ENCODE measurements at places on chromosomes 11 and 22.
A peak's percentile ranks its signal among the peaks of the same experiment; 100 is the strongest.

- DNase-seq = no peak
Measured at GRCh38 chr22:23883658-23884057, 10.5 kb upstream of the MIF start.

GRCh38 chr11:115361025-115361424 is 143.2 kb downstream of the CADM1 start:
- no peak for DNase-seq

DNA sequence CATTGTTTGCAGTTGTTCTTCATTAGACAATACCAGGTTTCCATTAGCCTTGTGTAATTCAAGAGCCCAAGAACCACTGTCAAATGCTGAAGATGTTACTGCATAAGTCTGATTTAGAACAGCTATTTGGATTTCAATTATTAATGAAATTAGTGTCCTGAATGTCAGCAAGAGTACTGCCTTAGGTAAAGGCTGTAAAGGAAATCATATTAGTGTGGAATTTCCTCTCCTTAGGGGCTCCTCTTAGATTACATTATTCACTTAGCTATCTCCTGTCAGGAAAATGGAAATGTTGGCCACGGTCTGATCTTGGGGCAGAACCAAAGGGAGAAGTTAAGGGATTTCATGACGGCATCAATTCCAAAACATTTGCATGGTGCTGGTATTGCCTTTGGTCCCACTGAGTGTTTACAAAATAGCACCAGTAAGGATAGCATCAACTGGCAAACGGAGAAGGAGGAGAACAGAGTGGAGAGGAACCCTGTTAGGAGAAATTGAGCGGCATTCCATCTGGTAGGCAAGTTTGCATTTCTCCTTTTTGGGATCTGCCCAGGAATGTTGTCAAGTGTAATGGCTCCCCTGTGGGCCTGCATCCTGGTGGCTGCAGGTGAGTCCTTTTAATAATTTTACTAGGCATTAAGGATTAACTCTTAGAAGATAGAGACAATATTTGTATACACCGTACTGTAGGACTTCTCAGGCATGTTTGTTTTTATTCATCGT is at the start of gene HTR3B:
Gene HTR3B, plus strand, starts transcription at position 418 of the 723 bp plus-strand sequence. Its CDS starts 138 bp downstream, at position 556.
- DNase-seq = no peak

GRCh38 chr11:66741153-66741552 is 12.1 kb upstream of the SPTBN2 start:
- DNase-seq = no peak

DNA sequence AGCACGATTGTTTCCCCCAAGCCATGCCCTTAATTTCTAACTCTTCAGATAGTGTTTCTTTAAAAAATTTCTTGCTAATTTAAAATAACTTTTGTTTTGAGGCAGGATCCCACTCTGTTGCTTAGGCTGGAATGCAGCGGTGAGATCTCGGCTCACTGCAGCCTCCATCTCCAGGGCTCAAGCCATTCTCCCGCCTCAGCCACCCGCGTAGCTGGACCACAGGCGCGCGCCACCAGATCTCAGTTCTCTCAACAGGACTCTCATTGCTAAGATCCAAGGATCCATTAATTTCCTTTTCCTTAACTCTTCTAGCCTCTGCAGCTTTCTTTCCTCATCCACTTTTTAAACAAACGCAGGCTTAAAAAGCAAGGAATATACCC is 327 bp upstream of the MED17 start:
- no peak for DNase-seq

DNA sequence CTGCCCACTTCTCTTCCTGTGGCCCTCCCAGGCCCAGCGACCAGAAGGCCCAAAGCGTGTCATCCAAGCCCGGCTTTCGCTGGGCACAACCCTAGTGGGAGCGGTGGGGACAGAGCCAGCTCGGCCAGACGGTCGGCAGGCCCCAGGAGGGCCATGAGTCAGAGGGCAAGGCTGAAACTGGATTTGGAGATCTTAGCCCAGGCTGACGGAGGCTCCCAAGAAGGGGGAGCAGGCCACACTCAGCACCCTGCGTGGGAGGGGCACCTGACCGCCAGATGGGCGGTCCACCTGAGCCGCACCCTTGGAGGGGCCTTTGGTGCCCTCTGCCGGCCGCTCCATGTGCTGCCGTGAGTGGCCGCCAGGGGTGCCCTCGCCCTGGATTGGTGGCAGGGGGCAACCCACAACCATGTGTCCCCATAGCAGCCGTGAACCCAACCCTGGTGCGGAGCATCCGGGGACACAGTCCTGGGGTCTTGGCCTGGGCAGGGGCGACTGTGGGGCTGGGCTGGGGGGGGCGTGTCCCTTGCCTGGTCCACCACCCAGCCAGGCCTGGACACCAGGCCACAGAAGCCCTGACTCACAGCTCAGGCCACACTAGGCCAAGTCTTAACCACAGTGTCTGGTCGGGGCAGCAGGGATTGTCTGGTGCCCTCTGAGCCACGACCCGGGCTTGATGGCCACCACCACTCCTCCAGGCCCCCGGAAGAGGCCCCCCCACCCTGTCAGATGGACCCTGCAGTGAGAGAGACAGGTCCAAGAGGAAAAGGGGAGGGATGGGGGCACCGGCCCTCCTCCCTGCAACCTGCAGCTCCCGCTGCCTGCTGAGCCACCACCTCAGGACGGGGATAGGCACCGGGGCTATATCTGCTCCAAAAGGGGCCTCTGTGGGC is 19.2 kb upstream of the TALDO1 start:
- peak; percentile 71 for DNase-seq

DNA sequence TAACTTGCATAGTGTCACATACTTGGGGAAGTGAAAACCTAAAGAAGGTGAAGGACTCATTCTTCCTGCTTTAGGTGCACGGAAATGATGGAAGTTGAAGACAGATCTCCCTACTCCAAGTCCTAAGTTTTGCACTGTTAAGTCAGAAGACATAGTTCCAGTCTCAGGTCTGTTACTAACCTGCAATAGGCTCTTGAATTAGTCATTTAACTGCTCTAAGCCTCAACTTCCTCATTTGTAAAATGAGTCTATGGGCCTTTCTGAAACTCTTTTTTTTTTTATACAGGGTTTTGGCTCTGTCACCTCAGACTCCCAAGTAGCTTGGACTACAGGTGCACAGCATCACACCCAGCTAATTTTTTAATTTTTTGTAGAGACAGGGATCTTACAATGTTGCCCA is 30.8 kb upstream of the POU2AF1 start:
- no peak for DNase-seq

DNA sequence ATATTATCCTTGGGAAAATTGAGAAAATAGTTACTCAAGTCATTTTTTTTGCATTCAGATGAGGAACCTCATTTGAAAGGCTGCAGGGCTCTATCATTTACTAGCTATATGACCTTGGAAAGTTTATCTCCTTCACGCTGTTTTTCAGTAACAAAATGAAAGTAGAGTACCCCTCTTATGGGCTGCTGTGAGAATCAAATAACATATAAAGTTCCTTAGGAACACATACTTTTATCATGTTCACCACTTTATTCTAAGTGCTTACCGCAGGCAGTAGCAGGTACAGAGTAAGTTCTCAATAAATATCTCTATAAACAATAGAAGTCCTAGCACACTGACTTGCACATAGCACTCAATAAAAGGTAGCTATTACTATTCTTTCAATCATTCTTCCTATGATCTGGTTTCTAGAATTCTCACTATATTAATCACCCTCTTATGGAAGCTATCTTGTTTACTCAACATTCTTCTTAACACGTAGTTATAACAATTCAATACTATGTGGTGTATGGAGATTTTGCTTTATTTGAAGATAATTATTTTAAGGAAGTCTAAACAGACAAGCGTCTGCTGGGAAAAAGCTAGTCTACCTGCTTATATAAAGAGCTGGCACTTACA is 1.9 kb downstream of the C11orf71 start:
- no peak for DNase-seq

- peak; percentile 11 for DNase-seq
Measured at GRCh38 chr22:35023692-35024363, 42.1 kb upstream of the ISX start.

DNA sequence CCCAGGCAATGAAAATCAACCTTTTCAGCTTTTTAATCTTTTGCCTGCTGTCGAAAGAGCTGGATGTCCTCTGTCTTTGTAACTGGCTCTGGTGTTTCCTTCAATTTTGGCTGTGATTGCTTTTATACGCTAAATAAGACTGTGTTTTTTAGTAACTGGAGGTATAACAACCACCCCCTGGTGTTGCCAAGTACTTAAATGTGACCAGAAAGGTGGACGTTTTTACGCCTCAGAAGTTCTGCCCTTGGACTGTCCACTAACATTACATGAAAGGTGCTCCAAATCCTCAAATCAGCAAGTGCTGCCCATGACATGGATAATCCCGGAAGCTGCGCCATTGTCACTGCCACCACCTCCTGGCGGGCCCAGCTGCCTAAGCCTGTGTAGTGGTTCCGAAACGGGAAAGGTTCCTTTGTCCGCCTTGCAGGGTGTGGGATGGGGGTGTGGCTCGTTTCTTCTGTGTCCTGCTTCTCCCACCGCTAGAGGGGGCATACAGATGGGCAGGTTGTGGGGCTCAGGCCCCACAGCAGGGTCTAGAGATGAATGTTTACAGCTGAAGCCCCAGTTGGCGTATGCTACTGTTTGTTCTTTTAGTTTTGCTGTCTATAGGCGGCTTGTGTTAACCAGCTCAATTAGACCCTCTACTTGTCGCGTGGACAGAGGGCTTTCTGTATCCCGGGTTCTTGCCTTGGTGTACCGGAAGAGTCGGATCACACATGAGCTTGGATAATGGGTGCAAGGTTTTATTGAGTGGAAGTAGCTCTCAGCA is 82.2 kb upstream of the SEPTIN5 start:
- no peak for DNase-seq

DNA sequence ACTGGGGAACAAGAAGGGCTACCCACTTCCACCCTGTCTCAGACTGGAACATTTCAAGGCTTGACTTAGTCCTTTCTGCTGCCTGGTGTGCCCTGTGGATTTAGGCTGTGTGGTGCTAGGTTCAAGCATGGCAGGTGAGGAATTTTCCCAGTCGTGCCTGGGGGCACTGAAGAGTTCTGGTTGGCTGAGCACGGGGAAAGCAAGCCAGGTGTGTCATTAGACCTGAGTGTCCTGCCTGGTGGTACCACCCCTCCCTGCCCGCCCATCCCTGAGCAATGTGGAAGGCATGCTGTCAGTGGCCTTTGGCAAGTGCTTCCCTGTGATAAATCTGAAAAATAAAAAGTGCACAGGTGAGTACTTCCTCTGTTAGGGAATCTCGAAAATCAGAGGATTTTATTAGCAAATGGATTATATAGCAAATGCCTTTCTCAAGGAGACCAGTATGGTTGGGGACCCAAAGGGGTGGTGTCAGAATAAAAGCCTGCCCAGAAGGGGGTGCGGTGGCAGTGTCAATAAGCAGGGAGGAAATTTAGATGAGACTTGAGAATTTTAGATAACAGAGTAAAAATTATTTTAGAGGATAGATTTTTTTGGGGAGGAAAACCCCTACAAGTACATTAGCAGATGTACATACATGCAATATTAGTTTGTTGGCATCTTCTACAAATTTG is 22.8 kb downstream of the TEAD1 start:
- DNase-seq = no peak

- no peak for DNase-seq
Measured at GRCh38 chr22:23250056-23250784, 69.9 kb downstream of the BCR start.

GRCh38 chr22:45903355-45904135 is 73.4 kb downstream of the WNT7B start:
- DNase-seq = no peak

- DNase-seq = no peak
Measured at GRCh38 chr11:73425108-73425507, 48.9 kb downstream of the RELT start.

DNA sequence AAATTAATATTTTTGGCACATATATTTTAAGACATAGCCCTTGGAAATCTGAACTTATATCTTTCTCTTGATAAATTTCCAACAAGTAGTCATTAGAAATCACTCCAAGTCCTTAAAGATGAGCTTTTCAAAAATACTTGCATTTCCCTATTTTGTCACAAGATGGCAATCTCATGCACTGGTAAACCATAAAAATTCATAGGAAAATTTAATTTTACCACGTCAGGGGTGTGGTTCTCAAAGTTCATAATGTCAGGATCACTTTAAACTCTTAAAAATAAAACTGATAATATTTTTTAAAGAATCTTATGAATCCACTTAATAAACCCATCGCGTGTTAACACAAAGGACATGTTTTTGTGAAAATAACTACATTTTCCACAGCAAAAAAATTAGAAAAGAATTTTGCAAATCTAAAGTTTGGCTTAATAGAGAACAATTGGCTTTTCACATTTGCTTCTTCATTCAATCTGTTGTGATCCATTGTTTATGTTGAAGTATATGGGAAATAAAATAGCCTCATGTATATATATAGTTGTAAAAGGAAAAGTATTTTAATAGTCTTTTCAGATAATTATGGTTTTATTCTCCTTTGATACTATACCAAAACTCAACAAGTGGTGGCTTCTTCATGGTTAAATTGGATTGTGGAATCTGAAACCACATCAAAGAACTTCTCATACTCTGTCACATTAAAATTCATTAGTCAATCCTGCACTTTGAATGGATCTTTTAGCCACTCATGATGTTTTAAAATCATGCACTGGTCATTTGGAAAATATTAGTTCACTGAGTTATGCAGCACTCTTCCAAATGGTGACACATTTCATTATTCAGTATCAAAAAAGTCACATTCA is 169.1 kb downstream of the CADM1 start:
- no peak for DNase-seq

GRCh38 chr22:50683994-50684371 is 11.4 kb downstream of the SHANK3 start:
- no peak for DNase-seq

GRCh38 chr11:11171854-11172253 is 181.2 kb downstream of the CSNK2A3 start:
- DNase-seq = peak; percentile 28

- no peak for DNase-seq
Measured at GRCh38 chr11:118645066-118645715, 34.3 kb downstream of the TREH start.

- no peak for DNase-seq
Measured at GRCh38 chr11:650482-650881, 13.4 kb downstream of the DRD4 start.

DNA sequence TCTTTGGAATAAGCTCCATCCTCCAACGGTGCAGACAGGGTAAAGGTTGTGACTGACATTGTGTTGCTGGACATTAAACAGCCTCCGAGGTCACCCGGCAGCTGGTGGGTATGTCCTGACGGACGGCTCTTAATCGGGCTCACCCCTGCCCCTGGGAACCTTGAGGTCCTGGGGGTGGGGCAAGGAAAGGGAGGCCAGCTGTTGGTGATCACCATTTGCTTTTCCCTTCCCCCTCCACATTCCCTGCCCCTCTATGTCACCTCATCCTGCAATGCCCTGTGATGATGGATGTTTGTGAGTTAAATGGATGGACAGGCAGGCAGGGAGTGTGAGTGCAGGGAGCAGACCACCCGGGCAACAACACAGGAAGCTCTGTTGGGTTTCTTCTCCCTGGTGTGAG is 26.3 kb downstream of the APLNR start:
- DNase-seq = no peak

- DNase-seq = no peak
Measured at GRCh38 chr22:28917747-28918549, 34.6 kb downstream of the ZNRF3 start.

DNA sequence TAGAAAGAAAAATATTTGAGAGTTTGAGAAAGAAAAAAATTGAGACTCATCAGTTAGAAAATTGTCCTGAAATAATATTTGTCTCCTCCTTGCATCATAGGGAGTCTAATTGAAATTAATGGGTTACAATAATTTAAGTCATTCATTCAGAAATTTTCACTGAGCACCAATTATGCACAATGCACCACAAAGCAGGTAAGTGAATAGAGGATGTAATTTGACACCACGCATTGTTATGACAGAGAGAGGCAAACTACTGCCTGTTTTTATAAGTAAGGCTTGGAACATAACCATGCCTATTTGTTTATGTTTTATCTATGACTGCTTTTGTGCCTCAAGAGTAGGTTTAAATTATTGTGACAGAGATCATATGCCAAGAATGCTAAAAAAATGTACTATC is 537.9 kb upstream of the FAT3 start:
- no peak for DNase-seq

All from activated gamma-delta T cell treated with anti-CD3 and anti-CD28 coated beads, Interleukin-2, amount 50 U/mL, for 16 hours (primary cell).